ENCODE measurements at places on chromosomes 5 and 9.
A peak's percentile ranks its signal among the peaks of the same experiment; 100 is the strongest.

DNA sequence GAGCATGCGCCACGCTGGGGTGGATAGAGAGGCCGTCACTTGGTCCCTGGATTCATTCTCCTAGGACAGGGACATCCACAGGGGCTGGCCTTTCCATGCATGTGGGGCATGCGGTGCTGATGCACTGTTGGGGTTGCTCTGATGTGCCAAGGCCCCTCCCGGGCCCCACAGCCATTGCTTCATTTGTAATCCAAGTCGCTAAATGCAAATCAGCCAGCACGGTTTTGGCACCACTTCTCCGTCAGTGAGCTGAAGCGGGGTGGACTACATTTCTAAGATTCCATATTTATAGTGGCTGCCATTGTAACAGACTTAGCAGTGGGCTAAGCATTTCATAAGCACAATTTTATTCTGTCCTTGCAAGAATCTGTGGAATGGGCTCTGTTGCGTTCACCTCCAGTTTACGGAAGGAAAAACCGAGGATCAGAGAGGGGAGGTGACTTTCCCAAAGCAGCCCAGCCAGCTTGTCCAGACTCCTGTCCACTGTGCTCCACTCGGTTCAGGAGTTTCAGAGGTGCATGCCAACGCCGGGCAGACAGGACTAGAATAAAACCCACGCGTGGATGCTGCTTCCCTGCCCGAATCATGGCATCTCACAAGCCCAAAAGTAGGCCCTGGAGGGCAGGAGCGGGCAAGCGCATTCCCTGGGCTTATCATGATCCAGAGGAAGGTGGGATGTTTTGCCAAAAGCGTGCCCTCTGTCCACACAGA is 102.6 kb upstream of the COL5A1 start:
- DNase-seq = no peak

- DNase-seq = no peak
These were observed 618.3 kb downstream of the NR2F1-AS1 start for GRCh38 chr5:92962752-92963151.

- DNase-seq = no peak
These were observed 25.0 kb downstream of the ANKRD33B start for GRCh38 chr5:10588779-10589447.

DNA sequence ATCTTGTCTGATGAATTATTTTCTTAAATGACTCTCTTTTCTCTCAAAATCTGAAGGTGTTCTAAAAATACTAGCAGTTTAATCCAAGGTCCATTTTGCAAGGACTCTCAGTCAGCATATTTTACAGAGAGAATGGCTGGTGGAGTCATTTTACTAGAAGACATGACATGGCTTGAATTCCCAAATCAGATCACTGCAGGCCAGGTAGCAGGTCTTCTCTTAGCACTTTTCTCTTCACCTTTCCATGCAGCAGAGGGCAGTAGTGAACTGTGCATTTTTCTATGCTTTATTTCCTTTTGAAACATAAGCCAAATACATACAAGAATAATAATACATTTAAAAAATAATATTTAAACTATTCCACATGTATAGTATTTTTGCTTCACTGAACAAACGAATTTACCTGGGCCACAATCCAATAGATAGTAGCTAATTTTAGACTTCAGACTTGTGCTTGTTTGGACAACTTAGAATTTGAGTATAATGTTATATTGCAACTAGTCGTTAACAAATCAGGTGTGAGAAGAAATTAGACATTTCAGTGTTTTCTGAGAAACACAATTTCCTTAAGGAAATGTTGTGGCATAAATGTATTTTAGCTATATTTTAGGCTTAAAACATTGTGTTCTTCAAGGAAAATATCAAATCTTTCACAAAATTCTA is 289.4 kb upstream of the DAB2 start:
- peak; percentile 39 for DNase-seq

DNA sequence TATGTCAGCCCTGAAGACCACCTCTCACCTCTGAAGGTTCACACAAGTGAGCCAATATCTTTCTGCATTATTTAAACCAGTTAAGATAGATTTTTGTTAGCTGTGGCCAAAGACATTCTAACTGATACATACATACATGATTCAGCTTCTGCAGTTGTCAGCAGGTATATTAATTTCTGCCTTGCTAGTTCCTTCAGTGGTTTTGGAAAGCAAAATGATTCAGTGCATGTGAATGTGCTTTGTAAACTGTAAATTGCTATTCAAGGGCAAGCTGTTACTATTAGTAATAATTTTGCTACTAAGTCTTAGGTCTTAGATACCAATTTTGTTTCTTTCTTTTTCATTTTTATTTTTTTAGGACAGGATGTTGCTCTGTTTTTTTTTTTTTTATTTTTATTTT is 89.2 kb upstream of the ERBIN start:
- no peak for DNase-seq

DNA sequence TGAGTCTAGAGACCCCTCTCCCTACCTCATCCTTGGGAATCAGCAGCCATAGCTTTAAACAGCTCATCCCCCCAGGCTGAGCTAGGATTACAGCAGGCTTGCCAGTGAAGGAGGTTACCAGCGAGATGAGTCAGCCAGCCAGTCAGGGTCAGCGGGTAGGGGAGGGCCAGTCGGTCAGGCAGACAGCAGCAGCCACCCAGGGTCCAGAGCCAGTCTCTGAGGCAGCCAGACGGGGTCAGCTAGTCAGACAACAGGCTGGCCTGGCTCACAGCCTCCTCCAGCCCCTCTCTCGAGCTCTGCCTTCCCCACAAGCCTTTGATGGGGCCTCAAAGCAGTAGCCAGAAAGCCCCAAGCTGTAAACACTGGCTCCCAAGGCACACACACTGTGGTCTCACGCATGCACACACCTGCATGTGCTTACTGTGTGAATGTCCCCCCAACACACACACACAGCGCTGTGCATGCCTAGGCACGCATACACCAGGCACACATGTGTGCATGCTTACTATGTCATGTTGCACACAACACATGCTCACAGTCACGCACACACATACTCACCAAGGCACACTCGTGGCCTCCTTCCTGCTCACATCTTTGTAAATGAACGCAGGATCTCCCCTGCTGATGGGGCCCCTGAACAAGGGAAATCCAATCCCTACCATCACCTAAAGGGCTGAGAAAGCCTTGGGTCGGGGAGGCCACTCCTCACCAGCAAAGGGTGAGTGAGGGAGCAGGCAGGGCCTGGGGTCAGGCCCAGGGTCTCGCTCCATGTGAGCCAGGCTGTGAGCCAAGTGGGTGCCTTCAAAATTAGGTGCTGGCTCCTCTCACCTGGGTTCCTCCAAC is 28.2 kb upstream of the CPLX2 start:
- no peak for DNase-seq

GRCh38 chr9:83062651-83063527 is at the start of gene RASEF:
Gene RASEF, minus strand, starts transcription at chr9:83063142. Its CDS starts 275 bp downstream, at chr9:83062867.
- no peak for DNase-seq
